ENCODE measurements at places on chromosomes 5 and 9.

DNA sequence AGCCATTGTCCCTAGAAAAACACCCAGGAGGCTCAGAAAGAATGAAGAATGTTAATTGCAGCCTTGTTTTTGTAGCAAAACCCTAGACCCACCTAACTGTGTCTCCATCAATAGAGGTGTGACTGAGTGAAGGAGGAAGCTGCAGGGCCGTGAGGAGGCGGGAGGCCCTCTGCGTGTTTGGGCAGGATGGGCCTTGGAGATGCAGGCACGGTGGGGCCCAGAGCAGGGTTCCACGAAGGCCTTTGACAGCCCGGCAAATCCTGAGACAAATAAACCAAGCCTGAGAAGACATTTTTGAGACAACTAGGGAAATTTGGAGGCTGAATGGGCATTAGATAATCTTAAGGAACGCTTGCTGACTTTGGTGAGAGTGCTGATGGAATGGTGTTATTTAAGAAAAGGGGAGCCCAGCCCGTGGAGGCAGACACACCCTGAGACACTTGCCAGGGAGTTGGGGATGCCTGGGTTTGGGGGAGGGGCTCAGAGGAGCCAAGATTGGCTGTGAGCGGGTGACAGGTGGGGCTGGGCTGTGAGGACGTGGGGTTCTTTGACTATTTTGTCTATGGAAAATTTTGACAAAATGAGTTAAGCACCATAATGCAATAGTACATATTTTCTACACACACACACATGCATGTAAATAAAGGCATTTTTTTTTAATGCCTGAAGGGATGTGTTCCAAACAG lies 48.8 kb downstream of the BARX1 start:
- no peak for DNase-seq

DNA sequence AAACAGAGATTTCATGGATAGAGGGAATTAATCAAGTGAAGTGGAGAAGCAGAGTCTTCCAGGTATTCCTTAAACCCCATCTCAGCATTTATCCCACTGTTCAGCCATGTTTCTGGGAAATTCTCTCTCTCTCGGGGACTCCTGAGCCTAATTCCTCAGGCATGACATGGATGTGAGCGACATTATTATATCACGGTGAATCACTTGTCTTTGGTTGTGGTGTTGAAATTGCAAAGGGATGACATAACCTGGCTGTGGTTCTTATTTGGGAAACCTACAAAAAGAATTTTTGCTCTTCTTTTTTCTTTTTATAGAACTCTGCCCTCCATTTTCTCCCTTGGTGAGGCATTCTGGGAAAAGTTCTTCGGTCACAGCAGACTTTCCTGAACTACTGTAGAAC lies 457.9 kb upstream of the PTGER4 start:
- no peak for DNase-seq

GRCh38 chr9:130882696-130883225 lies 13.9 kb downstream of the QRFP start:
- DNase-seq: no peak

DNA sequence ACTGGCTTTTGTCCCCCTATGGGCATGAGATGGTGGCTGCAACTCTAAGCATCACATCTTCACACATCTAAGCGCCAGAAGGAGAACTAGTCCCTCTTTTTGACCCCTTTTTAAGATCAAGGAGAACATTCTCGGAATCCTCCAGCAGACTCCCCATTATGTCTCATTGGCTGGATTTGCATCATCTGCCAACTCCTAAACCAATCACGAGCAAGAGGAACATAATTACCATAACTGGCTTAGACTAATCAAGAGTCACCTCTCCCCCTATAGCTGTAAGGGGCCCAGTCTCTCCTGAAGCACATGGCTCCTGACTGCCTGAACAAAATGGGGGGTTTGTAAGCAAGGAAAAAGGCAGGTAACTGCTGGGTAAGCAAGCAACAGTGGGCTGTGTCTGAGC lies 68.5 kb upstream of the IQGAP2 start:
- DNase-seq: no peak

DNA sequence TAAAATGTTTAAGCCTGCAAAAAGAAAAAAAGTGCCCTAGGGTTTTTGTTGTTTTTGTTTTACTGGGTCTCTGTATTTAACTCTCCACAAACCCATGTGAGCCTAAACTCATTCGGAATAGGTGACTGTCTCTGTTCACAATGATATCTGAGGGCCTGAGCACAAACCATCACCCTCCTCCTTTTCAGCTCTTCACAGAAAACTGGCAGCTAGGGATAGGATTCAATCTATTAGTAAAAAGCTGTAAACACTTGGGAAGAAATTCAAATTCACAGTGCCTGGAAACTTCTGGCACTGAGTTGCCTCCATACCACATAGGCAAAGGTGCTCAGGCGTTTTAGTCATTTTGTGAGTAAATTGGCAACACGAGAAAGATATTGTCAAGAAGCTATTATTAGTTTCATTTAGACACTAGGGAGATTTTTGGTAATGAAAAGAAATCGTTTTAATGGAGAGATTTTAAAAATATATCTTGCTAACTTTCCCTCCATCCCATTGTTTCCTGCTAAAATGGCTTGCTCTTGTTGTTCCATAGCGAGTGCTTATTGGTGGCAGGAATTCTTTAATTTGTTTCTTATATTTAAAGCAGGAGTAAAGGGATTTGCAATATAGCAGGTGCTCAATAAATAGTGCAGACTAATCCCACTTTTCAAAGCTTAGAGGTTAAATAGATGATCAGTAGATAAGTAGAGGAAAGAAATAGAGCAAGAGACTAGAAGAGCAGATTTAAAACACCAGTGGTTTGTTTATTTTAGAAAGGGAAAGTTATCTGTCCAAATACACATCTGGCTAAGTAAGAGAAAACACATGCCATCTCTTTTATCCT lies 9.7 kb downstream of the FOXD1 start:
- DNase-seq: no peak

DNA sequence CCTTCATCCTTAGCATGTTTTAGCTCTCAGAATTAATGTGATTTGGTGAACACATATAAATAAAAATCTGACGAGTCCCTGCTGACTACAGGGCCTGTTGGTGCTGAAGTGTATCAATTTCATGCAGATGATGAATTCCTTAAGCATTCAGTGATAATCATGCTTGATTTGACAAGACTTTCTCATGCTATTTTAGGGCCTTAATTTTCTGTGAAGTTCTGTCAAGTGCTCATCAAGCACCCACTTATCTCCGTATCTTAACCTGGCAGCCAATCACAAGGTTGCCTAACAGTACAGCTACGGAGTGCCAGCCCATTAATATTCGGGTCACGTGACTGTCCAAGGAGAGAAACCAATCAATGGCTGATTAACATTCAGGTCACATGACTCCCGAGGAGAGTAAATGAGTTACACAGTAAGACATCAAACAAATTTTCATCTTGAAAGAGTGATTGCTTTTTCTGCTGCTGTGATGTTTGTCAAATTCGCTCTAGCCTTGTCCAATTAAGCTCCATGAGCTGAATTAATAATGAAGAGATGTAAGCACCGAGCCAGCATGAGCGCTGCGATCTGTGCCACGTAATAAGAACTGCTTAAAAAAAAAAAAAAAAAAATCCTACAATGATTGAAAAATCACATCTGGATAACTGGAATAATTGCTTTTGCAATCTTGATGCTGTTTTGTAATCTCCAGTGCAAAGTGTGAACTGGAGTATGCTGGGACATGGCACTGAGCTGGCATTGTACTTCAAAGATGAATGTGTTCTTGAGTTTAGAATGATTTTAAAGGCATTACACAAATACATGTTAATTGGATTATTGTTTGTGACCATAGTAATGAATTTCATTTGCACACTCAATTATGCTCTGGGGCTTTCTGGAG lies 104.3 kb upstream of the SPATA31D4 start:
- no peak for DNase-seq

- DNase-seq: no peak
Measured at GRCh38 chr5:36300927-36301540, 668 bp downstream of the RANBP3L start.

GRCh38 chr5:1140171-1140817 lies 28.4 kb upstream of the SLC12A7 start:
- peak; percentile 58 for DNase-seq

DNA sequence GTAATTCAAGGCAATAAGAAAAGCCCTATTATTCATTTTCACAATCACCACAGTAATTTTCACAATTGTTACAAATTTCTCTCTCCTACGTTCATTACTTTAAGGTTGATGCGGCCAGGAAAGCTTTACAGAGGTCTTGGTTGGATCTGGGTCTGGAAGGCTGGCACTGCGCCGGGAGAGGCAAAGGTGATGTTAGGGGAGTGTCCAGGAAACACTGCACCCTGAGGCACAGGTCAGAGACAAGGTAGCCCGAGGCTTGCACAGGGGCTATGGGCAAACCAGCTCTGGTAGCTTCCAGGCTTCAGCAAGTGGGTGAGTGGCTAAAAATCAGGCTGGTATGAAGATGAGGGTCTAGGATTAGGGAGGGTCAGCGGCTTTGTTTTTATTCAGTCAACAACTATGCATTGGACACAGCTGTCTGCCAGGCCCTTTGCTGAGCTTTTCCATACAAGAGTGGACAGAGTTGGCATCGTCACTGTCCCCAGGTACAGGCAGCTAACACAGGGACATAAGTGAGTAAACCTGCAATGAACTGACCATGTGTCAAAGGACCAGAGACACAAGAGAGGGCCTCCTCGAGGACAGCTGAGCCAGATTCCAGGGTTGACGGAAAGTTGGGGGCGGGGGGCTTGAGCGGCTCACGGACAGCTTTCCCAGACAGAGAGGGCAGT lies 12.4 kb upstream of the TENT4A start:
- no peak for DNase-seq

- no peak for DNase-seq
Measured at GRCh38 chr5:169157064-169157463, 143.9 kb downstream of the SLIT3 start.

DNA sequence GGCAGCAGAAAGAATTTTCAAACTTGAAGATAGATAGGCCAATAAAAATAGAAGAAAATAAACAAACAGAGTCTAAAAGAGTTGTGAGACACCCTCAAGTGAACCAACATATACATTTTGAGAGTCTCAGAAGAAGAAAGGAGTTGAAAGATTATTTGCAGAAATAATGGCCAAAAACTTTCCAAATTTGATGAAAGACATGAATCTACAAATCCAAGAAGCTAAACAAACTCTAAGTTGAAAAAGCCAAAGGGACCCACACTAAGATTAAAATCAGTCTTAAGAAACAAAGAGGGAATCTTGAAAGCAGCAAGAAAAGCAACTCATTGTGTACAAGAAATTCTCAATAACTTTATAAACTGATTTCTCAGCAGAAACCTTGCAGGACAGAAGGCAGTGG lies 137.0 kb downstream of the SAXO1 start:
- DNase-seq: no peak

DNA sequence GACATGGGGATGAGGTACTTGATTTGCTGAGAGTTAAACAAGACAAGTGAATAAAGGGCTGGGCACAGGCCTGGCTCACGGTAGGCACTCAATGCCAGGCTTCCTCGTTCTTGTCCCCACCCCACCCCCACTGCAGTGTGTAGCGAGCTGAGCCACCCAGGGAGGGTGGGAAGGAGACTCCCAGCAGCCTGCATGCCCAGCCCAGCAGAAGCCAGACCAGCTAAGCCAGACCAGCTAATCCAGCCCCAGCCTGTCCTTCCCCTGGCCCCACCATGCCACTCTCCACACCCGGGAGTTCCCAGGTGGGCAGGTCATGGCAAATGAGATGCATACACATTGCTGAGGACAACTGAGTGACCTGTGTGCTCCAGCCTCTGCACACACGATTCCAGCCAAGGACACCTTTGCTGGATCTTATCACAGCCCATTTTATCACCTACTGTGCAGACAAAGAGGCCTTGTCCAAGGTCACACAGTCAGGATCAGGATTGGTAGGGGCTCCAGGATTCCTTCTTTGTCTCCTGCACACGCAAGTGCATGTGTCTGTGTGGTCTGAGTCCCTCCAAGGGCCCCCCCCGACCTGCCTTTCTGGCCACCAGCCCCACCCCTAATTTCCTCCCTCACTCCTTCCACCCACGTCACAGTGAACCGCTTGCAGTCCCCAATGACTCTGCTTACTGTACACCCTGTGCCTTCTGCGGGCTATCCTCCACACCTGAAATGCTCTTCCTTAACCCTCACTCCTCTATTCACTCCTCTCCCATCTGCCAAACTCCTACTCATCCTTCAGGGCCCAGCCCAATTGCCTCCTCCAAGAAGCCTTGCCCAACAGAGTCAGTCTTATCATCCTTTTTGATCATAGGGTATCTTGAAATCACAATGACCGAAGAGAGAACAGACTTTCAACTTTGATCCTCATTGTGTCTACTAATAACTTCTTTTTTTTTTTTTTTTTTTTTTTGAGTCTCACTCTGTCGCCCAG lies 26.6 kb downstream of the DUSP1 start:
- no peak for DNase-seq

- no peak for DNase-seq
Measured at GRCh38 chr5:150167908-150168307, 1.3 kb downstream of the CDX1 start.

DNA sequence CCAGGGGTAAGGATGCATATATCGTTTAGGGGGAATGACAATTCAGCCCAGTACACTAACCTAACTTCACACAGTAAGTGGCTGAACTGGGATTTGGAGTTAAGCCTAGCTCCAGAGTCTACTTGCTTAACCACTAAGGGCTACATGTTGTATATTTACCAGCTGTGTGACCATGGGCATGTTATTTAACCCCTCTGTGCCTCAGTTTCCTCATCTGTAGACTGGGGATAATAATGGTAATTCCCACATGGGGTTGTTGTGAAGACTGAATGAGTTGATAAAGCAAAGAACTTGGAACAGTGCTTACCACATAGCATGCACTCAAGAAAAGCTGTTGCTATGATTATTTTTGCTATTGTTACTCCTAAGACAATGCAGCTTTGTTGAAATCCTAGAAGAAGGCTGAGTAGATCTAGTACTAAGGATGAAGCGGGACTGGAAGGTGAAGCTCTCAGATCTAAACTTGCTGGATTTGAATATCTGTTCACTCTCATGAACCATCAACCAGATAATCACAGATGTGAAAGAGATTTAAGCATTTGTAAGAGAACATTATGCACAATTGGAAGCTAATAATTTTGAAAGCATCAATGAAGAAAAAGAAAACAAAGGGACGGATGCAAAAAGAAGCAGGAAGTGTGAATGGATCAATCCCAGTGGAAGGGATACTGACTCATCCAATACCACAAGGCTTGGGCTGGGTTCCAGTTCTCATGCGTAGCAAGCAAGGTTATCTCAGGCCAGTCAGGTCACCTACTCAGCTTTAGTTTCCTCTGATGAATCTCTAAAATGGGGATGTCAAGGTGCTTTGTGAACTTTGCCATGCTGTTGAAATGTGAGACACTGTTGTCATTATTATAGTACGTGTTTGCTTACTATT lies 78.5 kb upstream of the TBC1D2 start:
- DNase-seq: no peak

- no peak for DNase-seq
Measured at GRCh38 chr9:80218328-80218727, 646.6 kb downstream of the TLE4 start.
